ENCODE measurements at places on chromosomes 7 and 10. TPM values are rescaled to one million over a fixed set of nuclear protein-coding genes. Genes with fewer than 3 reads are reported as not detected.

DNA sequence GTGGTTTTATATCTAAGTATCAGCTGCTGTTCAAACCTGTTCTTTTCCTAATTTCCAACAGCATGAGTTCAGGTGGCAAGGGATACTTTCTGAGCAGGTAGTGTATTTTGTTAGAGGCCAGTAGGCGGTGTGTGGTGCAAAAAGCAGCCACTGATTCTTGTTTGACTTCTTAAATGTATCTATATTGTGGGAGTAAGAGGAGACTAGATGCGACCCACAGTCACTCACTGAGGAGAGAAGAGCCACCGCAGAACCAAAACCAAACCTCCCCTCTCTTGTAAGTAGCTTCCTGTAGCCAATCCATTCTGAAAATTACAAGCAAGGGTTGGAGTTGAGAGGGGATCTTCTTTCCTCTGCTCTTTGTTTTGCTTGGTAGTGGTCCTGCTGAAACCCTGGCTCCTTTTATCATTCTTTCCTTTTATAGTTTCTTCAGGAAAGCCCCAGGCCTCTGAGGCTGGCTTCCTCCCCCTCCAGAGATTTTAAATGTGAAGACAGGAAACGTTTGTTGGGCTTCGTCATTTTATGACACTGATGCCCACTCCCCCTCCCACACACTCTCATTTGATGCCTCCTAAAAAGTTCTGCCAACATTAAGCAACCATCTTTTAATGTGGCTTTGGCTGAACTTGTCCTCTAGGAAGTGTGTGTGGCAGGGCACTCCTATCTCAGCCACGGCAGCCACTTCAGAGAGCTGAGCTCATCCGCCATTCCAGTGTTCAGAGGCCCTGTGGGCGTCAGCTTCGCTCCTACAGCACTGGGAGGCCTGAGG is 566.0 kb downstream of the SUGCT start:
- no peak for DNase-seq
- H3K27me3 ChIP-seq, result no peaks in the 10 kb centered on the region
- H3K4me3 ChIP-seq, result no peak overlapping the region
- H3K36me3 ChIP-seq, result no peaks in the 10 kb centered on the region
- no peak overlapping the region for H3K27ac ChIP-seq

DNA sequence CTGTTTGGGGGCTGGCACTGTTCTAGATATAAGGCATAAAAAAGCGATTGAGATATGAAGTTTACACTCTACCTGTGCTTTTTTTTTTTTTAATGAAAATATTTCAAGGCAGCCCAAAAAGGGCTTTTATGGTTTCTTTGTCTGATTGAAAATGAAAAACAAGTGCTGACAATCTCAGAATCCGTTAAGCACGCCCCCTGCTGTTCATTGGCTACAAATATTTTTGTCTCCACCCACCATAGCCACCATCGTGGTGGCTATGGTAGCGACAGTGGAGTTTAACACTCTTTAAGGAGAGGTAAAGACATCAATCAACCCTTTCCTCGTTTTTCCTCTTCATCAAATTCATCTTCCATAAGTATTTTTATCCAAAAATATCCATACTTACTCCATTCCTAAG is 94.2 kb downstream of the CD36 start:
- H3K4me3 ChIP-seq, result no peak overlapping the region
- H3K36me3 ChIP-seq, result no peaks in the 10 kb centered on the region
- H3K27ac ChIP-seq, result no peak overlapping the region

GRCh38 chr10:101136708-101137121 is 5.6 kb downstream of the TLX1 start:
- no peak overlapping the region for H3K27ac ChIP-seq
- H3K27me3 ChIP-seq, result peaks cover 100% of the 10 kb centered on the region
- H3K4me3 ChIP-seq, result no peak overlapping the region
- peaks cover 25% of the 10 kb centered on the region for H3K4me1 ChIP-seq
- H3K36me3 ChIP-seq, result no peaks in the 10 kb centered on the region

DNA sequence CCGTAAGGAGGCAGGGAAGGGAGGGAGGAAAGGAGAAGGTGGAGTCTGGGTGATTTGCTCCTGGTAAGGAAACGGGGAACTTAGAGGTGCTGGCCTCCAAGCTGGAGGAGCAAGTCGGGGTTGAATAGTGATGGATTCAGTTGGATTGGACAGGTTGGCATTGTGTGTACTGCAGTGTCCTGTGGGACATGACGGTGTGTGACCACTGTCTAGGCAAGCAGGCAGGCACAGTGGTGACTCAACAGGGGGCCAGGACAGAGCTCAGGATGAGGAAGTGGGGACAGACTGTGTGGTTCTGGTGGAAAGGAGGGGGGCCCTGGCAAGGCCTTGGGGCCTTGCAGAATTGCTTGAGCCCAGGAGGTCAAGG is 48.8 kb downstream of the COL26A1 start:
- no peaks in the 10 kb centered on the region for H3K27me3 ChIP-seq
- no peak for DNase-seq
- H3K27ac ChIP-seq, result no peak overlapping the region
- no peaks in the 10 kb centered on the region for H3K36me3 ChIP-seq

WIPF3 gene
- not detected for total RNA-seq

DNA sequence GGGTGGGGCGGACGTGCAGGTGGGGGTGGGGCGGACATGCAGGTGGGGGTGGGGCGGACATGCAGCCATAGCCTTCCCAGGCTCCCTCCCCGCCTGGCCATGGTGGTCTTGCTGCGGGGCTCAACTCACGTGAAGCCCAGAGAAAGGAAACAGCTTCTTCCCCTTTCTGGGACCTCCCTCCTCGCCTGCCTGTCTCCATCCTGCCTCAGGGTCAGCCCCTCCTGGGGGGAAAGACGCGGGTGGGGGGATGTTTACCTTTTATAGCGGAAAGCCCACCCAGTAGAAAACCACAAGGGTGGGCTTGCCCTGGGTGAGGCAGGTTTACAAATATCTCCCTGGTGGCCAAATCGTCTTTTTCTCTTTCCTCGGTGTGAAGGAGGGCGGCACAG is 520.0 kb downstream of the GLRX3 start:
- H3K36me3 ChIP-seq, result no peaks in the 10 kb centered on the region
- DNase-seq, result no peak
- H3K4me3 ChIP-seq, result no peak overlapping the region
- no peaks in the 10 kb centered on the region for H3K27me3 ChIP-seq
- H3K27ac ChIP-seq, result no peak overlapping the region
- H3K4me1 ChIP-seq, result no peaks in the 10 kb centered on the region

TRIL gene
- 6.9 TPM for total RNA-seq

DNA sequence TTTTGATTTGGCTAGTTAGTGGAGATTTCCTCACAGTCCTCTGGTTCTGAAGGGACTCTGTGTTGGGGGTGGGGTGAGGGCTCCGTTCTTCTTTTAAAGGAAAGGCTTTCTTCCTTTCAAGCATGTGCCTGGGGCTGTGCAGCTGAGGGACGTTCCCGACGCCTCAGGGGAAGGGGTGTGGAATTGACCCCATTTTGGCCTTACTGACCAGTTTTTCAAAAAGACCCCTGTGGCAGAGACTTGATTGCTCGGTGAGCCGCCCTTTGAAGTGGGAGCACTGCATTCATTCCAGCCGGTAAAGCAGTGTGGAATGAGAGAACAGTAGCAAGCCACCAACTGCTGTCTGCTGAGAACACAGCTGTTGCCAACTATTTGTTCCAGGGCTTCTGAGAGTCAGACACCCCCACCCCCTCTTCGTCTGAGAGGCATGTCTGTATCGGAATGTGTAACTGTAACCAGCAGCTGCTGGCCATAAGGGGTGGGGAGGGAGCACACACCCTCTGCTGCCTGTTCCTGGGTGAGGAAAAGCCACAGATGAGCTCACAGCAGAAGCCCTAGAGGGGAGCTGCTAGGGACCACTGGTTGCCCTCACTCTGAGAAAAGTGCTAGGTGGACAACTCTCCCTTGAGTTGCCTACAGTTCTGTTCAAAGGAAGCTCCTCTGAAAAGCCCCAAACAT is 33.2 kb downstream of the WBP1L start:
- no peaks in the 10 kb centered on the region for H3K36me3 ChIP-seq
- DNase-seq, result peak; percentile 84
- H3K27me3 ChIP-seq, result no peaks in the 10 kb centered on the region

GRCh38 chr7:35485436-35485835 is 209.5 kb downstream of the HERPUD2 start:
- no peaks in the 10 kb centered on the region for H3K27me3 ChIP-seq
- H3K4me3 ChIP-seq, result no peak overlapping the region

SPRN gene
- total RNA-seq, result not detected

- DNase-seq, result peak; percentile 13
- no peaks in the 10 kb centered on the region for H3K36me3 ChIP-seq
- H3K4me3 ChIP-seq, result no peak overlapping the region
Measured at GRCh38 chr7:101465576-101466196, 103.0 kb downstream of the COL26A1 start.

DNA sequence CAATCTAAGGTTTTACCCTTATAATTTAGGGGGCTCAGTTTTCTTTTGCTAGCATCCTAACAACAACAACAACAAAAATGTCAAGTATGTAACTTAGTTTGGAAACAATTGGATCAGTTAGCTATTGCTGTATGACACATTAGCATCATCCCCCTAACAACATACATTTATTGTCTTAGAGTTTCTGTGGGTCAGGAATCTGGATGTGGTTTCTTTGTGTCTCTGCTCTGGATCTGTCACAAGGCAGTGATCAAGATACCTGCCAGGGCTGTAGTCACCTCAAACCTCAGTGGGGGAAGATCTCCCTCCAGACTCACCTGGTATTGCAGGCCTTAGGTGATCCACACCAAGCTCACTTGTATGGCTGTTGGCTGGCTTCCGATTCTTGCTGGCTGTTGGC is 18.3 kb downstream of the CREB5 start:
- DNase-seq, result no peak
- H3K27ac ChIP-seq, result no peak overlapping the region
- no peak overlapping the region for H3K4me3 ChIP-seq
- no peaks in the 10 kb centered on the region for H3K4me1 ChIP-seq
- peaks cover 11% of the 10 kb centered on the region for H3K27me3 ChIP-seq

DNA sequence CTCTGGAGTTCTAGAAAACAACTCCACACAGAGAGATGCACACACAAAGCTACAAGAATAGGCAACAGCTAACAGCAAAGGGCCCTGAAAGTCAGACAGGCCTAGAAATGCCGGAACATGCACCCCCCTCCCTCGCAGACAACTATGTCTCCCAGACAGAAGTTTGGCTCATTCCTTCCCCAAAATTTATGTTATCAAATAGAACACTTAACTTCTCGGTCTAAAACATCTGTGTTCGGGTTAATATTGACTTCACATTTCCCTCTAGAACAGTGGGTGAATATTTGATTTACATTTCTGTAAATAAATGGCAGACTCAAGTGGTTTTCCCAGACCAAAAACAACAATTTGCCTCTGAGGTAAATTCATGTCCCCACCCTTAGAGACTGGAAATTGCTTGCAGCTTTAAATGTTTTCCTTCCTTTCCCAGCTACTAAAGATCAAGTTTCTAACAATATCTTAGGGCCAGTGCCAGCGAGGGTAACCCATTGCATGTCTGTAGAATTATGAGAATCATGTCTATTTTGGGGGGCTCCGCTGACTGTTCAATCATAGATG is 92.5 kb upstream of the INHBA start:
- no peaks in the 10 kb centered on the region for H3K36me3 ChIP-seq
- H3K27ac ChIP-seq, result no peak overlapping the region
- no peaks in the 10 kb centered on the region for H3K27me3 ChIP-seq
- DNase-seq, result no peak
- no peak overlapping the region for H3K4me3 ChIP-seq

GRCh38 chr7:151376218-151376902 is 33.5 kb downstream of the WDR86 start:
- no peaks in the 10 kb centered on the region for H3K36me3 ChIP-seq
- peaks cover 4% of the 10 kb centered on the region for H3K27me3 ChIP-seq
- no peak overlapping the region for H3K27ac ChIP-seq

DNA sequence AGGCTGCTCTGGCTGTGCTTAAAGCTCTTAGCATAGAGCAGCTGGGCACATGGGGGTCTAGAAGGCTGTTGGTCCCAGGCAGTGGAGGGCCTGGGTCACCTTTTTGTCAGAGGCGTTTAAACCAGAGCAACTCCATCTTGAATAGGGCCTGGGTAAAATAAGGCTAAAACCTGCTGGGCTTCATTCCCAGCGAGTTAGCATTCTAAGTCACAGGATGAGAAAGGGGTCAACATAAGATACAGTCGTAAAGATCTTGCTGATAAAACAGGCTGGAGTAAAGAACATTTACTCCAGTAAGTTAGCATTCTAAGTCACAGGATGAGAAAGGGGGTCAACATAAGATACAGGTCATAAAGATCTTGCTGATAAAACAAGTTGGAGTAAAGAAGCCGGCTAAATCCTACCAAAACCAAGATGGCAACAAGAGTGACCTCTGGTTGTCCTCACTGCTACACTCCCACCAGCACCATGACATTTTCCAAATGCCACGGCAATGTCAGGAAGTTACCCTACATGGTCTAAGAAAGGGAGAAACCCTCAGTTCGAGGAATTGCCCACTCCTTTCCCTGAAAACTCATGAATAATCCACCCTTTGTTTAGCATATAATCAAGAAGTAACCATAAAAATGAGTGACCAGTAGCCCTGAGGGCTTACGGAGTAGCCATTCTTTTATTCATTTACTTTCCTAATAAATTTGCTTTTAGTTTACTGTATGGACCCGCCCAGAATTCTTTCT is 96.8 kb upstream of the PCBD1 start:
- H3K36me3 ChIP-seq, result no peaks in the 10 kb centered on the region
- DNase-seq, result no peak
- H3K4me3 ChIP-seq, result no peak overlapping the region
- no peaks in the 10 kb centered on the region for H3K27me3 ChIP-seq

GRCh38 chr7:564176-564865 is 44.7 kb upstream of the PDGFA start:
- H3K27ac ChIP-seq, result no peak overlapping the region
- no peaks in the 10 kb centered on the region for H3K27me3 ChIP-seq
- H3K4me3 ChIP-seq, result no peak overlapping the region
- DNase-seq, result no peak

CYP2C8 gene
- 0.79 TPM for total RNA-seq

GRCh38 chr7:82755705-82756551 is 312.4 kb upstream of the CACNA2D1 start:
- no peaks in the 10 kb centered on the region for H3K36me3 ChIP-seq
- no peak for DNase-seq
- H3K27me3 ChIP-seq, result no peaks in the 10 kb centered on the region
- no peaks in the 10 kb centered on the region for H3K4me1 ChIP-seq
- H3K4me3 ChIP-seq, result no peak overlapping the region
- H3K27ac ChIP-seq, result no peak overlapping the region

DNA sequence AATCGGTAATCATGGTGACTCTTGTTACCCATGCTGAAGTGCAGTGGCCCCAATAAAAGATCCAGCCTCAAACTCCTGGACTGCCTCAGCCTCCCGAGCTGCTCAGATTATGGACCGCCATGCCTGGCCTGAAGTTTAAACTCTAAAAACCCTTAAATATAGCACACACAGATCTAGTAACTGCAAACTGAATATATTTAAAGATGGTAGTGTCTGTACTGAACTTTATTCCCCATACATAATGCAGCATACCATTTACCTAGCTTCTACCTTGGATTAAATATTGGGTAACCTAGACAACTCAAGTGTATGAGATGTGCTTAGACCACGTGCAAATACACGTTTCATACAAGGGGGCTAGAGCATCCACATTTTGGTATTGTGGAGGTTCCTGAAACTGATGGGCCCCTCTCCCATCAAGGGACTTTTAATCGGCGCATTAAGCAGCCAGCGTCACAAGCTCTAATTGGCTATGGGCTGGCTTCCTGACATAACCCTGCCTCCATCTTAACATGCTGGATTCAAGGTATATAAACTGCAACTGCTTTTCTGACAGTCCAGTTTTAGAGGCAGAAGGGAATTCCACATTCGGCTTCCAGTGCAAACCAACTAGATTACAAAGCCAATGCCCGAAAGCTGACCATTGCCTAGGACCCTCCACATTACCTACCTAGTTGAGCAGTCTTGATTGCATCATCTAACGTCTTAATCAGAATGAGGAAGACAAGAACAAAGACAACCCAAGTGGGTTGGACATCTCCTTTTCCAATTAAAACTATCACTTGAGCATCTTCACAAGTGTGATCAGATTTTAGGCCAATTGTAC is 13.0 kb downstream of the HNRNPA2B1 start:
- peaks cover 41% of the 10 kb centered on the region for H3K4me1 ChIP-seq
- no peaks in the 10 kb centered on the region for H3K36me3 ChIP-seq
- no peak overlapping the region for H3K27ac ChIP-seq
- DNase-seq, result no peak

ZNF804B gene
- not detected for total RNA-seq
